ENCODE measurements at places on chromosomes 2 and 18.

- DNase-seq, result no peak
Observed at GRCh38 chr18:69152436-69152835, 248.3 kb upstream of the DOK6 start.

DNA sequence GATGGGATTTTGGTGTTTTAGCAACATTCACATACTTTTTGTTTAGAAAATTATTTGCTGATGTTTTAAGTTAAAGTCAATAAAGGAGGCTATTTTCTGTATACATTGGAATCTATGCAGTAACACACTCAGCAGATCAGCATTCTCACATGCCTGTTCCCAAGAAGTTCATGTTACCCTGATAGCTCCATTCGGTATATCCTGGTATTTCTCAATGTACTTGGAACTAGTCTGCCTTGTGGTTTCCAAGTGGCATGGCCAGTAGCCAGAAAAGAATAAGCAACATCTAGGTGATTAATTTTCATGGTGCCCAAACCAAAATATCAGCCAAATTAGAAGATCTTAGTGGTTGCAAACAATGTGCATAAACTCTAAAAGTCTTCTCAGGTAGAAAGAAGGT, 5.2 kb upstream of the NCAPH start:
- DNase-seq, result peak; percentile 53

DNA sequence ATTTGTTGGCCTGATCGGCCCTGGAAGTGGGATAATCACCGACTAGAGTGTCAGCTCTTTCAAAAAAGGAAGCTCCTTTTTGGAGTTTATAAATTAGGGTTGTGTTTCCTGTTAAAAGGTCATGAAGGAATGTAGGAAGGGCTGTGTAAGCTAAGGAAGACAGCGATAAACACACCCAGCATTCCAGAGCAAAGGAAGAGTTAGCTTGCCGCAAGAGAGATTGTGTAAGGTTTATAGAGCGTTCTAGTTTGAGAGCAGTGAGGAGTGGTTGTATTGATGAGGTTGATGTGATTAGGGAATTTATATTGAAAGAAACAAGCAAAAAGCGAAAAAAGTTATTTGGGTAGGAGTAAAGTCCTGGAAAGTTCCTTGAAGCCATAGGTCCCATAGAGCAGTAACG, 3.5 kb upstream of the ILKAP start:
- no peak for DNase-seq

DNA sequence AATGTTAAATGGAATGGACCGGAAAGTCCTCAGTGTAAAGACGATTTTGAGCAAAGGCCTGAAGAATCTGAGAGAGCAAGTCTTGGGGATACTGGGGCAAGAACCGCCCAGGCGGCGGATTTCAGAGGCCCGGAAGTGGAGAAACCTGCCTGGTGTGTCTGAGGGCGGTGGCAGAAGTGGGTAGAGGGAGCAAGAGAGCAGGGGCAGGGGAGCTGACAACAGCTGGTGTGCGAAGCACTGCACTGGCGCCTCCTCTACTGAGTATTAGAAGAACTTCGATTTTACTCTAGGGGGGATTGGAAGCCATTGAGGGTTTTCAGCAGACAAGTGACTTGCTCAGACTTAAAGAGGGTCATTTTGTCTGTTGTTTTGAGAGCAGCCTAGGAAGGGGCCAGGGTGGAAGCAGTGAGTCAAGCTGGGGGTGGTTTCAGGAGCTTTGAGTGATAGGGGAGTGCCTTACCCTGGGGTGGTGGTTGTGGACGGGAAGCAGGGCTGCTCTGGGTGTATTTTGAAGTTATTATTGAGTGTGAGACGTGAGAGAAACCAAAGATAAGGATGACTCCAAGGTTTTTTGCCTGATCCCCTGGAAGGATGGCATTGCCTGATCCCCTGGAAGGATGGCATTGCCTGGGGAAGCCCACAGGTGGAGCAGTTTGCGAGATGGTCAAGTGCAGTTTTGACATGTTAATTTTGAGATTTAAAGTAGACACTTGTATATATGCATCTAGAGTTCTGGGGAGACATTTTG, 52.5 kb downstream of the ZNF236 start:
- DNase-seq, result no peak

- no peak for DNase-seq
Observed at GRCh38 chr2:236943841-236944513, 141.7 kb upstream of the COPS8 start.

DNA sequence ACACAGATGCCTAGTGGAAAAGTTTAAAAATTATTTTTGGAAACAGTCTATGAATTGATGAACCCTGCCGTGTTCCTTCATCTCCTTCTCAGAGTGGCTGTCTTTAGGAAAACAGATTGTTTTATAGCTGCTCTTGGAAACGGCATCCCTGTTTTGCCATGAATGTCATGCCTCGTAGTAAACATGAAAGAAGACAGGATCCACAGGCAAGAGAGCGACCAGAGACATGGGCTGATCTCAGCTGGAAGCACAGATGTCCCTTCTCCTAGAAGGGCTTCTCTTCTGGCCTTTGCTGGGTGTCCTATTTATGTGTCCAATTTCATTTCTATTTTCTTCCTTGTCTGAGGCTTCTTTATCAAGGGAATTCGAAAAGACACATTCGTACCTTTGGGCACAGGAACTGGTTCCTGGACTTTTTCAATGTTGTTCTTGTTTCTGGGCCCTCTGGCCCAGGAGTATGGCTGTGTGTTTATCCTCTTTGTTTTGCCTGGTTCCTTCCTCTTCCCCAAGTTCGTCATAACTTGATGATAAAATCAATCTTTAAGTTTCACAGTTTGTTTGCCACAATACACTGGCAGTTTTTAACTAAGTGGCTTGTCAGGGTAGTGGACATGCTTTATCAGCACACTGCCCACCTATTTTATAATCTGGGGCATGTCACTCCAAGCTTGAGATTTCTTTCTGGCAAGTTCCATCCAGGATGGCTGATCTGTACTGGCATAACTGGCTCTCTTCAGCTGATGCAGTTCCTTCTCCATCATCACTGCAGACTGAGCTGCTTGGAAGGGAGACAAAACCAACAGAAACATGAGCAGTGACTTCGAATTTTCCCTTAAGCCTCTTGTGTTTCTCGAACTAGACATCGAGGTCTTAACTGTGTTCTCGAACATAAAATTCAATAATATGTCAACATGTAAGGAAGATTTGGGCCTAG, 63.2 kb upstream of the MGAT4A start:
- no peak for DNase-seq

DNA sequence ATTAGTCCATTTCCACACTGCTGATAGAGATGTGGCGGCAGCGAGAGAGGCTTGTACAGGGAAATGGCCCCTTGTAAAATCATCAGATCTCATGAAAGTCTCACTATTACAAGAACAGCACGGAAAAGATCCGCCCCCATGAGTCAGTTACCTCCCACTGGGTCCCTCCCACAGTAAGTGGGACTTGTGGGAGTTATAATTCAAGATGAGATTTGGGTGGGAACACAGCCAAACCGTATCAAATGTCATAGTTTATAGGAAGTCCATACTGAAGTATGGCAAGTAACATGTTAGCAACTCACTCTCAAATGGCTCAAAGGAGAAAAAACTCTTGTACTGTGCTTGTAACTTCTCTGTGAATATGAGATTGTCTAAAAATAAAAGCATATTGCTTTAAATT, 56.1 kb downstream of the FARP2 start:
- peak; percentile 93 for DNase-seq
